ENCODE measurements at places on chromosomes 4 and X.

- no peak for DNase-seq
Measured at GRCh38 chr4:15149839-15150592, 147.7 kb downstream of the CPEB2 start.

- DNase-seq = no peak
Measured at GRCh38 chr4:186027405-186027804, 41.6 kb upstream of the TLR3 start.

GRCh38 chr4:73258436-73258685 lies 237 bp downstream of the ANKRD17 start:
- DNase-seq = no peak

DNA sequence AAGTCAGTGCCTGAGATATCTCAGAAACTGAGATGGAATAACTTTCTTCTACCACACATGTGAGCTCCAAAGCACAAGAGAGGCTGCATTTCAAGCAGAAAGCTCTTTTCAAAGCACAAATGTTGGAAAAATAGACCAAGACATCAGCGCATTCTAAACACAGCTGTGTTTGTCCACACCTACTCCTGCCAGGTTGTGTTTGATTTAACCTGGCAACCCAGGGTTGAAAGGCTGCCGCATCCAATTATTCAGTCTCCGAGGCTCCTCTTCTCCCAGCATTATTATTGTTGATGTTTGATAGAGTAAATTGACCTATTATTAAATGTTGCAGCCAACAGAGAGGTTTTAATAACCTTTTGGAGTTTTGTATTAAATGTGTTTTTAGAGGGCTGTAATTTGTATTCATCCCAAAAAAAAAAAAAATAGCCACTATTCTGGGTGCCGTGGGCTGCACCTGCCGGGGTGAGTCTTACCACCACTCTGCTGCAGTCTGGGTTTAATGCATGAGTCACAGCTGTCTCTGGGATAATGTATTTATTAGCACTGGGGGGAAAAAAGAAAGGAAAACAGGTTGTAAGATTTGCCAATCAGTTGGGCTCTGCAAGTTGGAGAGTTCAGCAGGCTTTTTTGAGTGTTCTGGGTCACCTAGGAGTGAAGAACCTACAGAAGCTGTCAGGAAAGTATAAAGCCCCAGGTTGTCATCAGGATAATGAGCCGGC lies 105.2 kb upstream of the NOCT start:
- DNase-seq = no peak

DNA sequence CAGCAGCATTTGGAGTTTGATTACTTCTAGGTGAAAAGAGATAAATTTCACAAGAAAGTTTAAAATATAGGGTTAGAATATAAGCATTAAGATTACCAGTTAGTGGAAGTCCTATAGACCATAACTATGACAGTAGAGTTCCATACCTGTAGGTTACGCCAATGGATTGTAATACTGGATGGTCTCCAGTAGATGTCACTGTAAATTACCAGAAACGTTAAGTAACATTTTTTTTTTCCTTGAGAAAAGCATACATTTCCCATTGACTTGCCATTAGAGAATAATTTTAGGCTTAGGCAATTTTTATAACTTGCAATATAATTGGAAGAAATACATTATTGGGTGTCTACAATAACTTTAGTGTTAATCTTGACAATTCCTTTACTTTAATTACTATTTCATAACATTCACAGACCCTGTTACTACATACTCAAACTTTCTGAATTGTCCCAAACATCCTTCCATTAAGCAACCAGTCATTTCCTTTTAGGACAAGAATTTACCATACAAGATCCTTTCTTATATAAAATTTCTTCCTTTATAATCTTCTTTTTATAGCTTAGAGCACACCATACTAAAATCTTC lies 304.1 kb upstream of the TECRL start:
- DNase-seq = no peak

GRCh38 chrX:153777261-153778090 lies 3.4 kb upstream of the SRPK3 start:
- DNase-seq = no peak

- DNase-seq = no peak
Measured at GRCh38 chrX:132602701-132603100, 113.9 kb upstream of the MBNL3 start.

GRCh38 chr4:44086753-44087152 lies 361.9 kb downstream of the KCTD8 start:
- DNase-seq = no peak

DNA sequence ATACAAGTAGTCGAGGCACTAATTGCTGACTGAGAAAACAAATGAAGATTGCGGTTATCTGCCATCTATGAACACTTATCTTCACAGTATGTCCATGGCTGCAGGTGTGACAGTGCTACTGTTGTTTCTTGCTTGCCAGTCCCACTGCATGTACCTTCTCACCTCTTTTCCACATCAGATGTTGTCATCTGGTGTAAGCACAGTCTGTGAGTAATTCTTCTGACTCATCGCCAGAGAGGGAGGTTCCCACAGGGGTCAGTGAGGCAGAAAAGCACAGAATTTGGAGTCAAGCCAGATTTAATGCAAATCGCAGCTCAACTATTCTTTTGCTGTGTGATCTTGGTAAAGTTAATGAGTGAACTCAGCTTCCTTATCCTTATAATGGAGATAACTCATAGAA lies 144.4 kb downstream of the GLRA2 start:
- DNase-seq = peak; percentile 3

DNA sequence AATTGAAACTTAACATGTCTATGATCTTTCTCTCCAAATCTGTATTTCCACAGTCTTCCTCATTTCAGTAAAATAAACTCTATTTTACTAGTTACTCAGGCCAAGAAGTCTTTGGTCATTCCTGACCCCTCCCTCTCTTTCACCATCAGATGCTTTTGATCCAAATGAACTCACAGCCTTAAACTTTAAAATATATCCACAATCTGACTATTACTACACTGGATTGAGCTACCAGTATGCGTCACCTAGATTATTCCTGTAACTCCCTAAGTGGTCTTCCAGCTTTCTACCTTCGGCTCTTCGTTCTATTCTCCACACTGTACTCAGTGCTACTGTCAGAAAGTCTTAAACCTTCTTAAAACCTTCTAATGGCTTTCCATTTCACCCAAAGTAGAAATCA lies 195.1 kb downstream of the FBXW7 start:
- no peak for DNase-seq

- no peak for DNase-seq
Measured at GRCh38 chrX:117325706-117326105, 790.9 kb downstream of the KLHL13 start.

DNA sequence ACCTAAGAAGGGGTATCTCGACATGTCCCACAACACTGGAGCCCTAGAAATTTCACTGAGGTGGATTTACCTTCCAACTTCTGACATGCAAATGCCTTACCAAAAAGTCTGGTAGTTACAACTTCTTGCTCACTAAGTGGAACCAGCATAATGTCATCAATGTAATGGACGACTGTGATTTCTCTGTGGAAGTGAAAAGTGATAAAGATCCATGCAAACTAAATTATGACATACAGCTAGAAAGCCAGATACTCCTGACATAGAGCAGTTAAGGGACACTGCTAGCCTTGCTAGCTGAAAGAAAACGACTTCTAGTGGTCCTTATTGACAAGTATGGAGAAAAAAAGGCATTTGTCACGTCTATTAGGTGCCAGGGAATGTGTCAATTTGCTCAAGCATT lies 191.1 kb downstream of the MAB21L2 start:
- DNase-seq = no peak

- DNase-seq = no peak
Measured at GRCh38 chr4:26062215-26062614, 148.2 kb downstream of the SMIM20 start.

All from T-helper 2 cell treated with Interferon-gamma antibody and Interleukin-4, amounts not matched to agents 5 μg/mL and 100 μg/mL, for 36 hours (primary cell).